Gastroesophageal sphincter (tissue), 4 donors: ENCODE measurements at places on chromosomes 13 and 19.

- peak; percentile 49 for ATAC-seq
Observed at GRCh38 chr19:35135389-35135909, 590 bp upstream of the LGI4 start.

- no peak for ATAC-seq
Observed at GRCh38 chr13:39596685-39597084, 6.3 kb downstream of the LHFPL6 start.

GRCh38 chr13:68551701-68552522, 1321.8 kb upstream of the PCDH9 start:
- ATAC-seq = no peak

GRCh38 chr19:6833166-6833790, 54.1 kb upstream of the ADGRE1 start:
- no peak for ATAC-seq

- peak; percentile 21 for ATAC-seq
Observed at GRCh38 chr19:10891405-10892086, 20.2 kb downstream of the CARM1 start.

DNA sequence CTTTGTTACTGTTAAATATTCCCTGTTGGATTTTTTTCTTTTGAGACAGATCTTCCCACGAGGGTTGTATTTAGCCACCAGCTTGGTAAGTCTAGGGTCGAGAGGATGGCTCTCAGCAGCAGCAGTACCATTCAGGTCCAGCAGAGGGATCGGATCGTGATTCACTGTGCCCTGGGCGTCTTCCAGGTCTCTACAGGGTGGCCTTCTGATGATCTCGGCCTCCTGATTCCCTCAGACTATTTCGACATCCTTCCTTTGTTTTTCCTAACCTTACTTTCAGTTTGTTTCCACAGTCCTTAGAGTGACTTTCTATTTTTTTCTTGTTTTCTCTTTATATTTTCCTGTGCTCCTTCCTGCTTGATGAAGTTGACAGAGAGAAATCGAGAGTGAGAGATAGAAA, 1436.9 kb downstream of the UQCRFS1 start:
- no peak for ATAC-seq

GRCh38 chr13:45446181-45446580, 18.6 kb upstream of the COG3 start:
- ATAC-seq = no peak

- peak; percentile 67 for ATAC-seq
Observed at GRCh38 chr13:109844396-109844795, 58.0 kb upstream of the IRS2 start.

- ATAC-seq = no peak
Observed at GRCh38 chr13:105670179-105670990, 865.1 kb downstream of the EFNB2 start.

- ATAC-seq = no peak
Observed at GRCh38 chr13:99614465-99614885, 113.2 kb downstream of the TM9SF2 start.

GRCh38 chr13:51270623-51271415, 48.6 kb downstream of the FAM124A start:
- ATAC-seq = no peak

GRCh38 chr13:80529734-80530133, 188.8 kb upstream of the SPRY2 start:
- ATAC-seq = no peak

DNA sequence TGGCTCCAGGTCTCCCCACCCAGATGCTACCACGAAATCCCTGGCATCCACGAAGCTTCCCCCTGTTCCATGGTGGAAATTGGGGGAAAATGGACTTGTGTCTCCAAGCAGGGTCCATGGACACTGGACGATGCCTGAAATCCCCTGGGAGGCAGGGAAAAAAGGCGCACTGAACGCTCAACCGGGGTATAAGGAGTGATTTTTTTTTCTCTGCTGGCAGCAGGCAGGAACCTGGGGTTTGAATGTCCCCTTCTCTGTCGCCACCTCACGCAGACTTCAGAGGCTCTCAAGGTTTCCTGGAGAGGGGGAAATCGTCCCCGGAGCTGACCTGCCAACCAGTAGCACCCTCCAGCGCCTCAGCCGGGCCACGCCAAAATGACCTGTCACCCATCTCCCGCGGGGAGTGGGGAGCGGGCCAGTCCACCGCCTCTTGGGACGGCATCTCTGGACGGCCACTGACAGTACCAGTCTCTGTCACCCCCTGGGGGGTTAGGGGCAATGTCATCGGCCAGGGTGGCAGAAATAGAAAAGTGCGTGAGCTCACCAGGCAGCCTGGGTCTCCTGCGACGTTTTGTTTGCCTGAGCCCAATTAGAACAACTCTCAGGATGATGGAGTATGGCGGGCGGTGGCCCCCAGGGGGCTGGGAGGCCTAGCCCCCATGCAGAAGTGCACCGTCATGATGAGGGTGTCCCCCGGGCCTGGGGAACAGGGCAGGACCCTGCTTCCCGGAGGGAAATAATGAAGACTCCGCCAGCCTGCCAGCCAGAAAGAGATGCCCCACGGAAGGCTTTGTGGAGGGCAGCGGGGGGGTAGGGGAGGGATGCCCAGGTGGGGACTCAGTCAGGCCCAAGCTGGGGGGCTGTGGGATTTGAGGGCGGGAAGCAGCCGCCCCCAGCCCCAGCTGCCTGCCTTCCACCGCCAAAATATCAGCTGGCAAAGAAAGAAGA, 2.6 kb downstream of the PTPRS start:
- no peak for ATAC-seq

DNA sequence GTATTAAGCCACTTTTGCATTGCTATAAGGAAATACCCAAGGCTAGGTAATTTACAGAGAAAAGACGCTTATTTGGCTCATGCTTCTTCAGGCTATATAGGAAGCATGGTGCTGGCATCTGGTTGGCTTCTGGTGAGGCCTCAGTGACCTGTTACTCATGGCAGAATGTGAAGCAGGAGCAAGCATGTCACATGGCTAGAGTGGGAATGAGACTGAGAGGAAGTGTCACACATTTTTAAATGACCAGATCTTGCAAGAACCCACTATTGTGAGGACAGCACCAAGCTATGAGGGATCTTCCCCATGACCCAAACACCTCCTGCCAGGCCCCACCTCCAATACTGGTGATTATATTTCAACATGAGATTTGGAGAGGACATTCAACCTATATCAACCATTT, 25.7 kb upstream of the IGFL4 start:
- no peak for ATAC-seq

- ATAC-seq = no peak
Observed at GRCh38 chr13:106867249-106867648, 299.3 kb upstream of the ARGLU1 start.

- ATAC-seq = no peak
Observed at GRCh38 chr19:49553451-49554271, 25.9 kb downstream of the RCN3 start.

GRCh38 chr19:2266183-2266993, 10.2 kb upstream of the JSRP1 start:
- ATAC-seq = no peak

DNA sequence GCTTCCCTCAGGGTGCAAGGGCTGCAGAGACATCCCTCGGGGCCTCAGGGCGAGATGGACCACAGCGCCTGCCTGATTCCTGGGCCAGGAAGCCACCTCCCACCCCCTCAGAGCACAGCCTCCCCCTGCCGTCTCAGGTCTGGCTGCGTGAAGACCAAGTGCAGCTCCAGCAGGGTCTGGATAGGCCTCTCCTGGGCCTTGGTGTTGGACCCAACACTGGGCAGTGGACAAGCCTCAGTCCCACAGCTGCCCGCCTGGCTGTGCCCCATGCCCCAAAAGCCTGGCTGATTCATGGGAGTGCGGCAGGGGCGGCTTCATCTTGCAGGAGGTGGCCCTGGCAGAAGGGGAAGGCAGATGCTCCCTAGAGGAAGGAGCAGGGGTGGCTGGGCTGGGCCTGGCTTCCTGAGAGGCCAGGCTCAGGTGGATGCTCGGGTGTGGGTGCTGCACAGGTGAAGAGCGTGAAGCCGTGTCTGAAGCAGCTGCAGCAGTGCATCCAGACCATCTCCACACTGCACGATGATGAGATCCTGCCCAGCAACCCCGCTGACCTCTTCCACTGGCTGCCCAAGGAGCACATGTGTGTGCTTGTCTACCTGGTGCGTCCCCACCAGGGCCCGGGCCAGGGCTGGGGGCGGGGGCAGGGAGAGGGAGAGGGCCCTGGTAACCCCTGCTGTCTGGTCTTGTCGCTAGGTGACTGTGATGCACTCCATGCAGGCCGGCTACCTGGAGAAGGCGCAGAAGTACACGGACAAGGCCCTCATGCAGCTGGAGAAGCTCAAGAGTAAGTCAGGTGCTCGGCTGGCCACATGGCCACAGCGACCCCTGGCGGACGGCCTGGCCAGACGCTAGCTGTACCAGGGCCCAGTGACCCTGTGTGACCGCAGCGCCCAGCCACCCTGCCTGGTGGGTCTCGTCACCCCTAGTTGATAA, 21.7 kb downstream of the MAU2 start:
- peak; percentile 42 for ATAC-seq

DNA sequence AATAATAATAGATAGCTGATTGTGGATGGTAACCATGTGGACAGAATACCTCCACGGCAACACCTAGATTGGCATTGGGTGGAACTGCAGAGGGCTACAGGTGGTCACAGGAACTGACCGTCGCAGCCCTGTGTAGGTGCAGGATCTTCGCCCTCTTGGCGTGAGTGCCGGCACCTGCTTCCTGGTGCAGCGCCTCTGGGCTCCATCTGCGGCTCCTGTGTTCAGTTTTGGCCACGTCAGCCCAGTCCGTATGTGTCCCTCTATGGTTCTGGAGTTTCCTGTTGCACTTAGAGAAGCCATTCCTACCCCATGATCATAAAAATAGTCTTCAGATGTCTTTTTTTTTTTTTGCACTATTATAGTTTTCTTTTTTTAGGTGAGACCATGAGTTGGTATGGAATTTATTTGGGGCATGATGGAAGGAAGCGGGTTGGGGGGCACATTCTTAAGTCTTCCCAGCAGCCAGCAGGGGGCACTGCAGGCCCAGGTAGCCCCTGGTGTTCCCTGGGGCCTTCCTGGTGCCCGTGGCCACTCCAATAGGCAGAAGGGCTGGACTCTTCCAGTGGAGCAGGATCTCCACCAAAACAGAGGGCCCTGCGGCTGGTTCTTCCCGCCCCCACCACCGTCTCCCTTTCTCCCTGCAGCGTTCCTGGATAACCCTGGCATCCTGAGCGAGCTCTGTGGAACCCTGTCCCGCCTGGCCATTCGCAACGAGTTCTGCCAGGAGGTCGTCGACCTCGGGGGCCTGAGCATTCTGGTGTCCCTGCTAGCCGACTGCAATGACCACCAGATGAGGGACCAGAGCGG, 10.1 kb upstream of the SLC25A42 start:
- peak; percentile 66 for ATAC-seq

GRCh38 chr13:79846386-79846785, 365.4 kb downstream of the NDFIP2 start:
- no peak for ATAC-seq

DNA sequence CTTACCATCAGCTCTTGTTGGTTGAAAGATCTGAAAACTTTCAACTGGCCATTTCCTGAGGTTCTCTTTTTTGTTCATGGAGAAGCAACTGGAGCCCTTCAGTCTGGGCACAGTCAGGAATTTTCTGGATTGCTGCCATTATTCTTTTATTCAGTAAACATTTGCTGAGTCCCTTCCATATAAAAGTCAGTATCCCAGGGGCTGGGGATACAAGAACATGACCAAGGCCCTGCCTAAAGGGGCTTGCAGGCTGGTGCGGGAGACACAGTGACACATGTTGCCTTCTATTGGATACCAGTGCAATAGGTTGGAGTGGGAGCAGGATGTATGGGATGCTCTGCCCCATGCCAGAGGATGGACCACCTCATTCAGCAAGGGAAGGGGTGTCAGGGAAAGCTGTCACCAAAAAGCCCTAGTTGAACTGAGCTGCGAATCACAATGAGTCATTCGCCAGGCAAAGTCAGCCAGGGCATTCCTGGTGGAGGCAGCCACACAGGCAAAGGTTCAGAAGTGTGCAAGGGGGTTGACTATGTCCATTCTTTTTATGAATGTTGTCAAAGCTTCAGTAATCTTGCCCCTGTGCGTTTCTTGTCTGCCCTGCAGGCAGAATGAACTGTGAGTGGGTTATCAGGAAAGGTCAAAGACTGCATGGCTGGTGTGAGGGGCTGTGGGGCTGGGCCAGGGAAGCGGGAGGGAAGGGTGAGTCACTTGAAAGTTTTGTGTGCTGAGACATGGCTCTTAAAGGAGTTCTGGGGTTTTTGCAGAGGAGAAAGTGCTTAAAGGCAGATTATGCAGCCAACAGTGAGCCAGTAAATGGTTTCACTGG, 395.9 kb downstream of the KCNRG start:
- no peak for ATAC-seq

DNA sequence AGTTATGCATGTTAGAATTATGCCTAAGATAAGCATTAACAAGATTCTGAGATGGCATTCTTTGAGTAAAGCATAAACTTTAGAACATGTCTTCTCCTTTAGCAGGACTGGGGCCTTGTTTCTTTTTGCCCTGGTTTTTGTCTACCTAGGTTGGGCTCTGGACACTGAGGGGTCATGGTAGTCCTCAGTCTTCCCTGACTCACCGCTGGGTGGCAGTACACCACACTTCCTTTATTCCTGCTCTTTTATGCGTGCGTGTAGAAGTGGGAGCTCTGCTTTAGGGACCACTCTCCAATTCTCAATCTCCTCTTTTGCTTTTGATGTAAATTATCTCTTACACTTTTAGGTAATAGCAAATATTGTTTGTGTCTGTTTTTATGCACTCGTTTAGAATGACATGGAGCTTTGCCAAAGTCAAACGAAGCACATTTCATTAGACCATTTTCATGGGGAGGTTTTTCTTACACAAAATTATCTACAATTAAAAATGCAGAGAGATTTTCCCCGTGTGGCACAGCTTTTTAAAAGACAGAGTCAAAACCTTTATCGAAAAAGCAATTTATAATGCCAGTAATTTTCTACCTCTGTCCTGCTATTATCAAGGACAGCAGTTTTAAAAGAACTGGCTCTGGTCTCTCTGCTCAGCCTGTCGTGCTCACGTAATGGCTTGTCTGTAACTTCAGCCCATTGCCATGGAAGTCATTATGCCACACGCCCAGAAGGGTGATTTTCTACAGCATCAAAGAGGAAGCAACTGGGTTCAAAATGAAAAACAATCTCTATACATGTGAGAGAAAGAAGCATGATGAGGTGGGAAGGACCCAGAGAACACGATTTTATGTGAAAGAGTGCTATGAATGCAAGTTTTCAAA, 413.9 kb downstream of the COG6 start:
- peak; percentile 84 for ATAC-seq

- no peak for ATAC-seq
Observed at GRCh38 chr13:74230984-74231501, 96.8 kb upstream of the KLF12 start.

DNA sequence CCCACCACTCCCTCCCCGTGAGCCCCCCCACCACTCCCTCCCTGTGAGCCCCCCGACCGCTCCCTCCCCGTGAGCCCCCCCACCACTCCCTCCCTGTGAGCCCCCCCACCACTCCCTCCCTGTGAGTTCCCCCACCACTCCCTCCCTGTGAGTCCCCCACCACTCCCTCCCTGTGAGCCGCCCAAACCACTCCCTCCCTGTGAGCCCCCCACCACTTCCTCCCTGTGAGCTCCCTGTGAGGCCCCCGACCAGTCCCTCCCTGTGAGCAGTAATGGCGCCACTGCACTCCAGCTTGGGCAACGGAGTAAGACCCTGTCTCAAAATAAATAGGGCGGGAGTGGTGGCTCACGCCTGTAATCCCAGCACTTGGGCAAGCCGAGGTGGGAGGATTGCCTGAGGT, 9.9 kb downstream of the ABCA7 start:
- no peak for ATAC-seq

GRCh38 chr19:12757544-12758274, 6.1 kb downstream of the BEST2 start:
- peak; percentile 89 for ATAC-seq

- ATAC-seq = no peak
Observed at GRCh38 chr13:88739195-88739594, 1068.0 kb downstream of the SLITRK5 start.
